ENCODE measurements at places on chromosomes 11 and 22.

- no peak for DNase-seq
These were observed 225.6 kb downstream of the BLID start for GRCh38 chr11:121890377-121890776.

GRCh38 chr22:46604306-46604690 is 15.9 kb upstream of the GRAMD4 start:
- no peak for DNase-seq

DNA sequence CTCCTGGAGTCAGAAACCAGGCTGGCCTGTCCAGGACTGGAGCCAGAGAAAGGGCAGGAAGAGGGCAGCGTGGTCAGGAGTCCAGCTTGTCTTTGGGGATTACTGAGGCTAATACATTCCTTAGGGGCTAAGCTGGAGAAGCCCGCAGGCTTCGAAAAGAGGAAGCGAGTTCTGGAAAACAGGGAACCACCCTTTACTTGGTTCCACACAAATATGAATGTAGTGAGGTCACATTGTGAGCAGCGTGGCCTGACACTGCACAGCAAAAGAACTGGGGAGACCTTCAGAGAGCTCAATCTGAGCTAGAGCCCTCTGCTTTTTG is 132.3 kb downstream of the CEP164 start:
- DNase-seq = no peak

- DNase-seq = no peak
These were observed 13.1 kb upstream of the E2F8 start for GRCh38 chr11:19253817-19254216.

DNA sequence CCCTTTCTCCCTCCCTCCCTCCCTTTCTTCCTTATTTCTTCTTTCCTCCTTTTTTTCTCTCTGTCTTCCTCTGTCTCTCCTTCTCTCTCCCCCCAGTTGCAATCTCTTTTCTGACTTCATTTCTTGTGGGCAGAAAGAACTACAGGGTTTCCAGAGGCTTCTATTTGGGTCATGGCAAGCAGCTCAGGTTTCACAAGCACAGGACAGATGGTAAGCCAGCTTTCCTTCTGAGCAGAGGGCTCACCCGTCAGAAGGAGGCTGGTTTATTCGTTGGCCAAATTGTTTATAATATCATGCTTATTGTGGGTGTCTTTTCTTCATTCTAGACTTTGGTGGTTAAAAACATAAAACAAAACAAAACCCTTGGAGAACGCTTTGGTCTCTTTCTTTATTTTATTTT is 58.9 kb upstream of the CLMP start:
- DNase-seq = no peak

DNA sequence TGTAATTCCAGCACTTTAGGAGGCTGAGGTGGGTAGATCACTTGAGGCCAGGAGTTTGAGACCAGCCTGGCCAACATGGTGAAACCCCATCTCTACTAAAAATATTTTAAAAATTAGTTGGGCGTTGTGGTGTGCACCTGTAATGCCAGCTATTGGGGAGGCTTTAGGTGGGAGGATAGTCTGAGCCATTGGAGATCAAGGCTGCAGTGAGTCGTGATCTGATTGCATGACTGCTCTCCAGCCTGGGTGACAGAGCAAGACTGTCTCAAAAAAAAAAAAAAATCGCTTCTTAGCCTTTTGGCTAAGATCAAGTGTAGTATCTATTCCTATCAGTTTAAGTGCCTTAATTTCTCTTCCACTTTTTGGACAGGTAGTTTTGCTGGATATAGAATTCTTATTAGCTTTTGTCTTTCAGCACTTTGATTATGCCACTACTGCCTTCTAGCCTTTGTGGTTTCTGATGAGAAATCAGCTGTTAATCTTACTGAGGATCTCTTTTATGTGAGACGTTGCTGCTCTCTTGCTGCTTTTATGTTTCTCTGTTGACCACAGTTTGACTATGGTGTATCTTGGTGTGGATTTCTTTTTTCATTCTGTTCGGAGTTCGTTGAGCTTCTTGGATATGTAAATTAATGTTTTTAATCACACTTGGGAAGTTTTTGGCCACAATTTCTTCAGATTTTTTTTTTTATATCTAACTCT is 24.7 kb downstream of the CHEK1 start:
- DNase-seq = no peak

GRCh38 chr11:65872586-65873317 is at the start of gene EFEMP2:
Gene EFEMP2 (minus strand): TSS chr11:65872800. CDS start chr11:65872354, 446 bp downstream.
- no peak for DNase-seq

DNA sequence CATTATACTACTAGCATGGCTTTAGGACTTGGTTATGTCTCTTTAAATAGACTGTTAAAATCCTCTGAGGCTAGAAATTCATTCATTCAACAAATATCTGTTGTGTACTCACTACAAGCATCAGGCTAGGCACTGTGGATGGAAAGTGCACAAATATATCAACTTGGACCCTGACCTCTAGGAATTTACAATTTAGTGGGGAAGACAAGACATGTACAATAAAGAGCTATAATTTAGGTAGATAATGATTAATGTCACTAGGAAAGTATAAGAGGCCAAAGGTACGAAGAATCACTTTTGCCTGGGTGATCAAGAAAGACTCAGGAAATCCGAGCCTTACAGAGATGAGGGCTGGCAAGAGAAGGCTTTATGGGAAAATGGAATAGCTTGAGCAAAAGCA is 25.6 kb upstream of the BMAL1 start:
- no peak for DNase-seq

GRCh38 chr11:128776424-128777284 is 82.8 kb downstream of the FLI1 start:
- no peak for DNase-seq

DNA sequence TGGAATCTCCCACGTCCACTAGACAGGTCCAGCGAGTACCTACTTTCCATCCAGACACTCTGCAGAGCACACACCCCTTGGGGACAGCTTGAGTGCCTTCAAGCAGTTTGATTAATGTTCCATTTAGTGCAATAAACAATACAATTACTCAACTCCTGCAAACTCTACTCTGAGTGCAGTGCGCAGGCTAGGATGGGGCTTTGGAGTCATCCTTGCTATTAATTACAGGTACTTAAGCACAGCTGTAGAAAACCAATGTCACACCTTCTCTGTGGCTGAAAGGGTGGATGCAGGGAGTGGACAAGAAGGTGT is 82.6 kb downstream of the MN1 start:
- no peak for DNase-seq

DNA sequence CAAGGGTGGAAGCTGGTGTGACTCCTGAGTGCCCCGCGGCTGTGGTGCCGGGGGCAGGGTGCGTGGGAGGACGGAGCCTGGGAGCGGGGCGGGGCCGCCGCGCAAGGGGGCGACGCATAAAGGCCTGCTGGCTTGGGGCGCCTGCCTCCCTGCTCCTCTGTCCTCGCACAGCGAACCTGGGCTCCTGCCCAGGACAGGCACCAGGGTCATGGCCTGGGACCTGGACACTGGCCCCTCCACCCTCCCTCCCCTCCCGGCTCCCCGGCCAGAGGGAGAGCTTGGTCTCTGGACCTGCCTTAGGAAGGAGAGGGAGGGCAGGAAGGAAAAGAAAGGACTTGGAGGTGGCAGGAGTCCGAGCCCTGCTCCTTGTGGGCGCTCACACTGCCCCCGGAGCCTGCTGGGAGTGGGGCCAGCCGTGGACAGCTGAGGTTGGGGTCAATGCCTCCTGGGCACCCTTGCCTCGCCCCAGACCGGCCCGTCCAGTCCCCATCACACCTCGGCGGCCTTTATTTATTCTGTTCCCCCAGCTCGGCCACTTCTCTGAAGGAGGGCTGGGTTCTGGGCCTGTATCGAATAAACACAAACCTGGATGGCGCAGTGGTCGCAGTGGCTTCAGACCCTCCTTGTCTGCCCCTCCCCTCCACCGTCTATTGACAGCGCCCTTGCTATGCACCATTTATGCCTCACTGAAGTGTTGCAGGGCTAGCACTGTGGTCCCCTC is 8.7 kb downstream of the SLC16A8 start:
- DNase-seq = no peak

DNA sequence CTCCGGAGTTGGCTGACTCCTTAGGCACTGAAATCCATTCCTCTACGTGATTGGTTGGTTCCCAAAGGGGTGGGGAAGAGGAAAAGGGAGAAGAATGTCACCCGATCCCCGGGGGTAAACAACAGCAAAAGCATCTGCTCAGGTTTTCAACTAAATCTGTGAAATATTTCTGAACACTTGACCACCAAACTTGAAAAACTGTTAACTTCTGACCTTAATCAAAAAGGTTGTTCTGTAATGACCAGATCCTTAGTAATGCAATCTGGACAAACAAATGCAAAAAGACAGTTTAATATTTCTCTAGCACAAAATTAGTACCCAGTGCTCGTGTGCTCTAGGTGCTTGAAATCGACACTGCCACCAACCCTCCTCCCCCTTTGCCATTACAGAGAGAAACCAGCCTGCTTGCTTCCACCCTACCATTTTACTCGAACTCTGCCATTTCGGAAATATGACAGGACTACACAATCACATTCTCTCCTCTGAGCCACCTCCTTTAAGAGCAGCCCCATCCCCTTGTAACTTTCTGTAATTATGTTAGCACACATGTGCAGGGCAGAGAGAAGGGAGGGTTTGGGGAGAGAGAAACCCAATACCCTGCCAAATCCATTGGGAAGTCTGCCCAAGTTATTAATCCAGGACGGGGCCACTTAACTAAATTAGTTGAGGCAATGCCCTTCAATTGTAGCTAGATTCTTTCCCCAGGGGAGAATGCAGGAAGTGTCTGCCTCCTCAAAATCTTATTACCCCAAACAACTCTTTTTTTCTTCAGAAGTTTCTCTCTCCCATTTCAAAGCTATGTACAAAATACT is 113.8 kb downstream of the RBFOX2 start:
- DNase-seq = peak; percentile 90

GRCh38 chr11:125163431-125164063 is 1.0 kb upstream of the PKNOX2 start:
- no peak for DNase-seq

- DNase-seq = no peak
These were observed 439.6 kb upstream of the CCDC90B start for GRCh38 chr11:83725728-83726127.

DNA sequence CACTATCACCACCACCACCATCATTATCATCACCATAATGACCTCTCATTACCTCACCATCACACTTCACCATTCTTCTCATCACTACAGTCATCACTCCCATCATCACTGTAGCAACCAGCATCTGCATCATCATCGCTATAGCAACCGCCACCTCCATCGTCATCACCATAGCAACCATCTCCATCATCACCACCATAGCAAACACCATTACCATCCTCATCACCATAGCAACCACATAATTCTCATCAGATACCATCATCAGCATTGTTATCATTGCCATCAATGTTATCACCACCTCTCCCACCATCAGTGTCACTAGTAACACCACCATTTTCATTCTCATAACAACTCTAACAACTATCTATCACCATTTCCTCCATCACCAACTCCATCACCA is 23.1 kb upstream of the CD82 start:
- DNase-seq = no peak

- no peak for DNase-seq
These were observed 1112.0 kb upstream of the CCDC90B start for GRCh38 chr11:84398017-84398626.

DNA sequence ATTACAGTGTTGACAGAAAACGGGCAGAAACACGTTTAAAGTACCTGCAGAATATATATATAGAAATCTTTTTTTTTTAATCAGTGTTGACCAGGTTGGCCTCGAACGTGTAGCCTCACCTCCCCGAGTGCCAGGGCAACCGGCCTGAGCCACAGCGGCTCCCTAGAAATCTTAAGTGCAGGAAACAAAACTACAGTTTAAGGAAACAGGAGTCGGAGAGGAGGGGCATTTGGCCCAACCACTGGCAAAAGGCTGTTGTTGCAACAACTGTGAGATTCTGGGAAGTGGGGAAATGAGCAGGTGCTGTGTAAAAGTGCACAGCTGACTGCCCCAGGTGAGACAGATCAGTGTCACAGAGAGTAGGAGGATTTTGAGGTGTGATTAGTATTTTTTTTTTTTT is 3.7 kb downstream of the YWHAH start:
- no peak for DNase-seq

DNA sequence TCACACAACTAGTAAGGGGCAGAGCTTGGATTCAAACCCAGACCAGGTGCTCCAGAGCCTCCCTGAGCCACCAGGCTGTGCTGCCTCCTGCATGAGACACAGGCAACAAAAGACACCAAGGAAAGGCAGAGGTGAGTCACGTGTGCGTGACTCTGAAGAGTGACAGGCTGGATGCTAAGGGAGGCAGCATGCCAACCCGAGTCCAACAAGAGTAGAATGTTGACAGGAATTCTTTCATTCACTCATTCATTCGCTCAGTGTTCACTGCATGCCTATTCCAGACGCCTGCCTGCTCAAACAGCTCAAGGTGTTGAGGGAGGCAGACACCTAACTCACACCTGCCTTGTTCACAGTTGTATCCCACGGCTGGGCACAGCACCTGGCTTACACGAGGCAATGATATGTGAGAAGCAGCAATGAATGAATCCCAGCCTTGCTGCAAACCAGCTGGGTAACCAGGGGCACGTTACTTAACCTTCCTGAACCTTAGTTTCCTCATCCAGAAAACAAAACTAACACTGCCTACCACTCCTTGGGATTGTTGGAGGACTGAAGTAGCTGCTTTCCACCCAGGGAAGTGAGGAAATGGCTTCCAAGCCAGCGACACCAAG is 73.8 kb upstream of the ARFGAP3 start:
- no peak for DNase-seq

DNA sequence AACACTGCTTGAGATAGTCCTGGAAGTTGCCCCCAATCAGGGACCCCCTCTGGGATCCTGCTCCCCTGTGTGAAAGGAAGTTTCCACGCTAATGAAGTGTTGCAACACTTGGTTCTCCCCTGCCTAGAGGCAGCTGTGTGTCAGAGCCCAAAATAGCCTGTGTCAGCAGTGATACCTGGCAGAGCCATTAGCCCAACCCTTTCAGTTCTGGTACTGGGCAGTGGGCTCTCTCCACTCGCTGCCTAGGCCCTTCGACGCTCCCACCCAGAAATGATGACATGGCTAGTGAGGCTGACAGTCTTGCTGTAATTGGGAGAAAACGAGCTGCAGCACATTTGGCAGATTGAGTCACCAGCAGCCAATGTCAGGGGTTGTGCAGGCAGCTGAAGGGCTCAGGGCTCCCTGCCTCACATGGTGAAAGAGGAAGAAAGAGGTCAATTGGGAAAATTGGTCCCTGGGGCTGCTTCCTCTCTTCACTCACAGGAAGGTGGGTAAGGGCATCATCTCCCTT is 1.4 kb upstream of the NXF1 start:
- DNase-seq = no peak

DNA sequence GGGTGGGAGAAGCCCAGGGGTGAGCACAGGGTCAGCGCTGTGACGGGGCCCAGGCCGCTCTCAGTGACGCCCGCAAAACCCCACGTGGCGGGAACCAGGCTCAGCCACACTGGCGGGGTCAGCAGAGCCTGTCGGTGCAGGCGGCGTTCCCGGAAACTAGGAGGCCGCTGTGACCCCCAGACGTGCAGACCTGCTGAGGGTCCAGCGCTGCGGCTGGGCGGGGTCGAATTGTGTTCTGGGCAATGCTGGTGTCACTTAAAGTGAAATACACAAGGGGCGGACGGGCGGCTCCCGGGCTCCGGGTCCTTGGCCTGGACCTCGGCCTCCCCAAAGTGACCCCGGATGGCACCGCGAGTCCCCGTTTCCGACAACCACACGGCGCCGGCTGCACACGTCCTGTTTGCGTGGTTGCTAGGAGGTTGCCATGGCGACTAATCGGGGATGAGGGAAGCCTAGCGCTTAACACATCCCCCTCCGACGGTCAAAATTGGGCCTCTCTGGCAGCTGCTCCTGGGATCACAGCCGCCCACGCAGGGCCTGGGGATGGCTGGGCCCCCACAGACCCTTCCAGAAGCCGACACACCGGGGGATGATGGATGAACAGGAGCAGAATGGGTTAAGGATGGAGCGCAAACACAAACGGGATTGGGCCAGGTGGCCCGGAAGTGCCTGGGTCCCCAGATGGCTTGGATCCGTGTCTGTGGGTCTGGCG is 81.7 kb upstream of the PRR5 start:
- peak; percentile 79 for DNase-seq
